GM12892 (cell line): ENCODE measurements at places on chromosomes 1 and 21.

GRCh38 chr1:22252251-22252650 is 109.4 kb upstream of the WNT4 start:
- no peak for DNase-seq

DNA sequence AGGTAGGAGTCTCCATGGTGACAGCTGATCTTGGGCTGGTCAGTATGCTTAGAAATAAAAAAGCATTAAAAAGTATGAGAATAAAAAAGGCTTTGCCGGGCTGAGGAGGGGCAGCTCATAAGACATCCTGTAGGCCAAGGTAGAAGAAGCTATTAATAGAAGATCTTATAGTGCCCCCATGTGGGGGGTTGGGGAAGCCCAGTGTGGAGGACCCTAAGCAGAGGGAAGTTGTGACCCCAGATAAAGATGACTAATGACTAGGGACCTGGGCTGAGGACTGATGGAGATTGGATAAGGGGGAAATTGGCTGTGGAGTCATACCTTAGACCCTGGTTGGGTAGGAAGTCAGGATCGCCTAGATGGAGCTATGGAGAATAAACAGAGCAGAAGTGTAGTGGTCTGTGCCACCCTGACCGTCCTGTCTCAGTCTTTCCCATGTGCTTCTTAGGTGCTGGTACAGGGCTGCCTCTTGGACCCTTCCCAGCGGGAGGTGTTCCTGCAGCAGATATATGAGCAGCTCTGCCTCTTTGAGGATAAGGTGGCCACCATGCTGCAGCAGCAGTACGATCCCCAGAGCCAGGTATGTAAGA is 25.0 kb downstream of the SZT2 start:
- DNase-seq = no peak

DNA sequence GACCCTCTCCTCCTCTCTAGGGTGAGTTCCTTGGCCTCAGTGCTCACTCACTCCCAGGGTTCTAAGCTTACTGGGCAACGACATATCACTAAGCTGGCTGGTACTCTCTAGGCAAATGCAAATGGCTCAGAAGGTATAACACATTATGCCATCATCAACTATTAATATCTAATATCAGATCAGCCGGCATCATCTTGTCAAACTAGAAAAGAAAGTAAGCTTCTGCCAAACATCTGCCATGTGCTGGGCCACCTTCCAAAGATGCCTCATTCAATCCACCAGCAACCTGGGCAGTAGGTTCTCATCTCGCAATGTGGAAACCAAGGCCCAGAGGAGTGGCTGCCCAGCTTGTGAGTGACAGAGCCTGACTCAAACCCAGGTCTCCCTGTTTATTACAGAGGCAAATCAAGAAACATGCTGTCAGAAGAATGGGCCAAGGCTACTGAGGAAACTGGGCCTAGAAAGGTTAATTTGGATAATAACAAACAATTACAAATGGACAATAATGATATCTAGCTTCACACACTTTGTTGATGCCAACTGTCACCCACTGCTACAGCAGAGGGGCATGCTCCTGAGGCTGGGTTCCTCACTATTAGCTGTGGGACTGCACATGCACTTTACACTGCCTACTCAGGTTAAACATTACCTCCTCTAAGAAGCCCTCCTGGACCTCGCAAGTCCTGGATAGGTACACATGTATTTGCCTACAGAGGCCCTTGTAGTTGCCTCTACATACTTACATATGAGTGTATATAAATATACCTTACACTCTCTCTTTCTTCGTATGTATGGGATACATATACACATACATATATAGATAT is 183.3 kb upstream of the JUN start:
- DNase-seq = no peak

- no peak for DNase-seq
Measured at GRCh38 chr1:178939338-178940067, 68.6 kb upstream of the ANGPTL1 start.

GRCh38 chr21:41428311-41428710 is 2.3 kb downstream of the MX1 start:
- no peak for DNase-seq

GRCh38 chr1:57517587-57518374 is 93.9 kb upstream of the DAB1 start:
- no peak for DNase-seq

DNA sequence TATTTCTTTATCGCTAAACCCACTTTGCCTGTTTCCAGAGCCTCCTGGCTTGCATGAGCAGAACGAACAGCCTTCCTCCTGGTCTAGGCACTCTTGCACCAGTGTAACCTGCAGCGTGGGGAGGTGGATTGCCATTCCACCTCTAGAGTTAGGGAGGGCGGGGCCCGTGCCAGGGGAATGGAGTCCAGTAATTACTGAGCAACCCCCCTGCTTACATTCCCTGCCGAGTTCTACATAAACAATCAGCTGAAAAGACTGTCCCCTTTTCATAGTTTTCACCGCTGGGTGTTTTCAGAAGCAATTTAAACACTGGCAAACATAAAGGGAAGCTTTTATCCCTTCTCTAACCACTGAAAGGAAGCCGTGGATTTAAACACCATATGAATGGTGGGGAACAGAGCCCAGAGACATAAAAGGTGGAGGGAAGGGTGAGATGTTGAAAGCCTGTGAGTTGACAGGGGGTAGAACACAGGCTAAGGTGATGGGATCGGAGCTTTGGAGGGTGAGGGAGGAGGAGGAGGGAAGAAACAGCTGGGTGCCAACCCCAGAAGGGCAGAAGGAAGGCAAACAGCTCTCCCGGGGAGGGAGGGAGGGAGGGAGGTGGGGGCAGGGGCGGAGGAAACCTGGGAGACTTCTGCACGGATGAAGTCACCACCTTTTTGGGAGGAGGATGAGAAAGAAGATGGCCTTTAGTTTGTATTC is 68.0 kb upstream of the WDR26 start:
- no peak for DNase-seq

DNA sequence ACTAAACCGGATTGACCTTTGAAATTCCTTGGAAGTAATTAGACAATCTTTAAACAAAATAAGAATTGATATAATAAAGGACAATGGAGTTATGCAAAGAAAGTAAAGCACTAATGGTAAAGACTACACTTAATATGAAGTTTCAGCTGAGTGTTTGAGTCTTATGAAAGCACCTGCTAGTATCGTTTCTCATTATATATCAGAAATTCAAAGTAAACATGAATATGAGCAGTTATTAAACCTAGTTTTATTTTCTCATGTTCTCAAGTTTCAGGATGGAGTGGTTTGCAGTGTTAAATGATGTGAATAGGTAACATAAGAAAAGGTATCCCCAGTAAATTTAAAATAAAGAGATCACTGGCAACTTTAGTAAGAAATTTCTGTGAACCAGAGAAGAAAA is 188.6 kb downstream of the ZP4 start:
- DNase-seq = no peak

- no peak for DNase-seq
Measured at GRCh38 chr1:206103979-206104378, 13.2 kb downstream of the AVPR1B start.

GRCh38 chr1:3586986-3587759 is 24.1 kb downstream of the MEGF6 start:
- DNase-seq = no peak

- peak; percentile 23 for DNase-seq
Measured at GRCh38 chr21:37862536-37862935, 53.7 kb downstream of the KCNJ6 start.
